Stomach (tissue), 19 donors: ENCODE measurements at places on chromosomes 3 and 15. TPM values are rescaled to one million over a fixed set of nuclear protein-coding genes. Genes with fewer than 3 reads are reported as not detected.

- H3K4me1 ChIP-seq, result peaks cover 36% of the 10 kb centered on the region
- H3K27ac ChIP-seq, result no peak overlapping the region
- H3K4me3 ChIP-seq, result no peak overlapping the region
- no peaks in the 10 kb centered on the region for H3K27me3 ChIP-seq
- H3K36me3 ChIP-seq, result peaks cover 32% of the 10 kb centered on the region
- DNase-seq, result no peak
Observed at GRCh38 chr3:149647812-149648211, 10.0 kb downstream of the WWTR1 start.

- no peaks in the 10 kb centered on the region for H3K27me3 ChIP-seq
- H3K4me1 ChIP-seq, result no peaks in the 10 kb centered on the region
- no peak overlapping the region for H3K27ac ChIP-seq
- no peak for DNase-seq
- H3K36me3 ChIP-seq, result no peaks in the 10 kb centered on the region
Observed at GRCh38 chr15:41999290-42000285, 21.3 kb downstream of the PLA2G4E start.

DNA sequence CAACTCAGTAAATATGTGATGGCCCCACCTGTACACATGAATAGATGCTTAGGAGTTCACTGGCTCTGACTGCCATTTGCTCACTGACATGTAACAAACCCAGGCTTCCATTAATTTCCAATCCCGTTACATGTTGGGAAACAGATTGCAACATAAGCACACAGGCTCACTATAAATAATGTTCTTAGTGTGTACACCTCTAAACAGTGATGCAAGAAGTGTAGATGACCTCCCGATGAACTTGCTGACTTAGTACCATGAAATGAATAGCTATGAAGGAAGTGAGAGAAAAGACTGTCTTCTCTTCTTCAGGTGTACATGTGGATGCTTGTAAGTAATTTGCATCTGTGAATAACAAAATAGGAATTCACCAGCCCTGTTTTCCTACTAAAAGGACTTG is 21.4 kb upstream of the FSIP1 start:
- H3K27ac ChIP-seq, result no peak overlapping the region
- no peak for DNase-seq
- H3K27me3 ChIP-seq, result no peaks in the 10 kb centered on the region
- H3K4me3 ChIP-seq, result no peak overlapping the region
- no peaks in the 10 kb centered on the region for H3K36me3 ChIP-seq
- no peaks in the 10 kb centered on the region for H3K4me1 ChIP-seq

PCSK6 gene
- total RNA-seq, result 21.2 TPM
